ENCODE measurements at places on chromosomes 12 and 14. TPM values are rescaled to one million over a fixed set of nuclear protein-coding genes. Genes with fewer than 3 reads are reported as not detected.

GRCh38 chr14:92963301-92964123 is 40.6 kb downstream of the CHGA start:
- peak; percentile 25 for DNase-seq

DNA sequence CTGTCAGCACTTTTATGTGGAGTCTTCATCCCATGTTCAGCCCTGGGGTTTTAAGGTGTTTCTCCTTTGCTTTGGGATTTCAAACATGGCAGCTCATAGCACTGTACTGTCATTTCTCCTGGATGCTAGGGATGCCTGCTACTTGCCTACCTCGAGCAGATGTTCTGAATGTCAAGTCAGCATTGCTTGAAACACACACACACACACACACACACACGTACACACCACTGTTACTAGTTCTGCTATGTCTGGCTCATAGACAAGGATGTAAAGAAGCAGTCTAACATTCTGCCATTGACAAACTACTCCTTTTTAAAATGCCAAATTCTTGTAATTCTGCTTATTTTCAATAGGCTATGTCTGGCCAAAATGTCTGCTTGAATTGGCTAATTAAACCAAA is 72.7 kb downstream of the SAMD4A start:
- DNase-seq, result no peak

GRCh38 chr14:104913435-104913834 is 11.2 kb upstream of the PLD4 start:
- no peak for DNase-seq

DNA sequence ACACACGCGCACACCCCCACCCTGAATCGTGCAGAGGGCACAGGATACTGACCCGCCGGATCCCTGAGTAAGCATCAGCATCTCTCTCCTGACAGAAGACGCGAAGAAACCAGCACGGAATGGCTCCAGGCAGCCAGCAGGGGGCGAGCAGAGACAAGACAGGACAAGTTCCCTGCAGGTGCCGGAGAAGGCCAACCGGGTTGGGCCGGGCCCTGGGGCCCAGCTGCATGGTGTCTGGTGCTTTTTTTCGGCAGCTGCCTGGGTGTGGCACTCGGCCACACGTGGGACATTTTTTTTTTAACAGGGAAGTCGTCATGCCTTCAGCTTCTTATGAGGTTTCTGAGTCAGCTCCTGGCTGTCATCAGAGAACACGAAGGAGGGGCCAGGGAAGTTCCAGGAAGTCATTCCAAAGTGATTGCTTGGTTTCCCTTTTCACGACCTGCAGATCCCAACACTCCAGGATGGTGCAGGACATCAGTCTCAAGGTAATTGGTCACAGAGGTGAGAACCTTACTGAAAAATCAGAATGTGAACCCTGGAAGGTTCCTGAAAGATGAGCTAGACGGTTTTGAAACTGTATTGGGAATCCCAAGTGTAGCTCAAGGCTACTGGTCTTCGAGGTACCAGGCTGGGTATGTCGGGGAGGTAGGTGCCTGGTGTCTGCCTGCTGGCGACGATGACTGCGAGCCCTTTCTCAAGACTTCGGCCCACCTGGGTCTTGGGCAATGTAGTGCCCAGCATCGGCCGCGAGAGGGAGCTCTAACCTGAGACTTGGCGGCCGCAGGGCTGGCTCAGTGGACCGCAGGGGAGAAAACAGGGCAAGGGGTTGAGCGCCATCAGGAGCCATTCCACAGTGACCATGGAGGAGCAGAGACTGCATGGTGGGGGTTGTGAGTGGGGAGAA is 190.8 kb upstream of the PRMT8 start:
- DNase-seq, result peak; percentile 95

- DNase-seq, result no peak
Observed at GRCh38 chr12:12506496-12506890, 56.2 kb downstream of the DUSP16 start.

DNA sequence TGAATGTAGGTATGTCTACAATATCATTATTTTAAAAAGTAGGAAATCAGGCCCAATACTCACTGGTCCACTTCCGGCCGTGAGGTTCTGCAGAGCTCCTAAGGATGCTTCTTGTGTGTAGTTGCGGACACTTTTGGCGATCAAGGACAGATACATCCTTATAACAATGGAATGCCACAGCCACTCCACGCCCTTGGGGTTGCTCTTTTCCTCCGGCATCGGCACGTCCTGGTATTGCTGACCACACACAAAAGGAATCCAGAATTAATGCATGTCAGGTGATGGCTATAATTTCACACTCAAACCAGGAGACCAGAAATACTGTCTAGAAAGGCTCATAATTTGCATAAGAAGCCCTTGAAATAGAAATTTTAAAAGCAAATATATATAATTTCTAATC is 65.6 kb upstream of the YARS2 start:
- DNase-seq, result peak; percentile 27

- DNase-seq, result peak; percentile 36
Observed at GRCh38 chr14:73526036-73526984, 10.6 kb upstream of the ACOT1 start.

GRCh38 chr12:42486407-42486806 is 103.1 kb downstream of the PRICKLE1 start:
- DNase-seq, result no peak

DNA sequence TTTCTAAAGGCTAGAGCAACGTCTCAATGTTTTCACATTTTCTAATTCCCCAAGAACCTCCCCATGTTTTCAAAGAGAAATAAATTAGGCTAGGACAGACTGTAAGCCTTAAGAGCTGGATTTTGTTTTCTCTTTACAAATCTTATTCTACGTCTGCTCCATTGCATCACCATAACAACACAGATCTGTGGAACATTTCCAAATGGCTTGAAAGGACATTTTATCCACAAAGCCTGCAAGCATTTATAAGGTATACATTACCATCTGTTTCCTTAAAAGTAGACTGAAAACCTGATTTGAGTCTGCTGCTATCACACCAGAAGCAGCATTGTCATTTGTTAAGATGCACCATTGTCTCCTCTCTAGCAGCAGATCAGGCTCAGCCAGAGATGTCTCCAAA is 115.3 kb upstream of the PLEKHA5 start:
- DNase-seq, result no peak

- DNase-seq, result no peak
Observed at GRCh38 chr12:23891115-23891514, 58.4 kb downstream of the SOX5 start.

DNA sequence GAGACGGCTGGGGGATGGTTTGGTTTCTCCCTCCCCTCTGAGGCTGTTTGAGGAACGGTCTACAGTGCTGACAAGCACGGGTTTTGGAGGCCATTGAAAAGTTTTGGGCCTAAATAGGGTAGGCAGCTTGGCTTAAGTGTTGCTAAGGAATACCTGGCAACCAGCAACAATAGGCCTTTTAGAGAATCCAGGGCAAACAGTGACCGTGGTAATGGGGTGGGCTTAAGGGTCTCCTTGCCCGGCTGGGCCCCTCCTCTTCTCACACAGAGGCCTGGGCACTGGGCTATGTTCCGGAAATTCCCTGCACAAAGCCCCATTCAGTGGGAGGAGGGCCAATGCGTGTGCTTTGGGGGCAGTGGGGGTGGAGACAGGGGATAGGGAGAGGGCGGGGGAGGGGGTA is 55.4 kb downstream of the ASCL1 start:
- DNase-seq, result no peak

- peak; percentile 97 for DNase-seq
Observed at GRCh38 chr12:79547044-79547734, 143.6 kb downstream of the PAWR start.

- peak; percentile 86 for DNase-seq
Observed at GRCh38 chr12:89960011-89960507, 251.4 kb upstream of the ATP2B1 start.

DNA sequence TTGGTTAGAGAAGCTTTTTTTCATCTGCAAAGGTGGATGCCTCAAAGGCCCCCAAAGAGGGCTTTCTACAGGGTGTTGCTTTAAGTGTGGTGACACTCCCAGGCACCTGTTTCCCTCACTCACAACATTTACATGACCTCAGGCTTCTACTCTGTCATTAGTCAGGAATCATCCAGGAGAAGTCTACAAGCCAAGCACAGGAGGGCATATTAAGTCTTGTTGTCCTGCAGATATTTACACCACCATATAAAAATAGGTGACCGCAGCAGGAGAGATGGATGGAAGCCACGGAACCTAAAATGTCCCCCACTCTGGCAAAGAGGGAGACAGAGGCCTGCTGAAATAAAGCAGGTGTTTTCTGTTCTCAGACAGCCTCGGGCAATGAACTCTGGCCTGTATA is 7.5 kb upstream of the DPF3 start:
- no peak for DNase-seq

- peak; percentile 95 for DNase-seq
Observed at GRCh38 chr12:87756721-87757120, 272.5 kb downstream of the C12orf50 start.

Gene TAS2R7
- not detected for total RNA-seq

Gene DAAM1
- total RNA-seq, result 18.2 TPM

Gene SMIM41
- 0.15 TPM for total RNA-seq

Gene PELI2
- total RNA-seq, result 2.1 TPM

Gene NOVA1
- total RNA-seq, result 0.87 TPM

Gene SLC6A12
- 4.8 TPM for total RNA-seq

Gene CCDC197
- total RNA-seq, result not detected

Gene MEG3
- 14.3 TPM for total RNA-seq

Gene BCL11B
- 0.17 TPM for total RNA-seq

Gene CFL2
- 54.4 TPM for total RNA-seq

Gene CCDC77
- 10.2 TPM for total RNA-seq

Gene SPTSSA
- total RNA-seq, result 10.9 TPM

Gene RD3L
- total RNA-seq, result not detected

All from renal cortical epithelial cell (primary cell).